ENCODE measurements at places on chromosomes 7 and 10. TPM values are rescaled to one million over a fixed set of nuclear protein-coding genes. Genes with fewer than 3 reads are reported as not detected.

Gene PKD1L1
- 0.11 TPM for total RNA-seq

Gene AS3MT
- 0.50 TPM for total RNA-seq

Gene GALNT17
- not detected for total RNA-seq

Gene OPN1SW
- not detected for total RNA-seq

Gene KIAA1549
- 1.3 TPM for total RNA-seq

Gene SFR1
- 12.0 TPM for total RNA-seq

Gene AKR1C4
- total RNA-seq = not detected

Gene GPR85
- not detected for total RNA-seq

Gene TMEM196
- total RNA-seq = not detected

Gene KAZALD1
- total RNA-seq = 0.55 TPM

Gene LIPJ
- not detected for total RNA-seq

Gene TSPAN15
- 0.55 TPM for total RNA-seq

Gene RTKN2
- total RNA-seq = 2.9 TPM

Gene ARMS2
- not detected for total RNA-seq

Gene EBF3
- not detected for total RNA-seq

Gene GSTO2
- total RNA-seq = 1.4 TPM

Gene GOLGA7B
- total RNA-seq = 0.34 TPM

Gene SPDYE5
- total RNA-seq = not detected

Gene ELFN1
- total RNA-seq = not detected

Gene PIP
- not detected for total RNA-seq

Gene LRRD1
- total RNA-seq = 0.09 TPM

Gene FAM20C
- total RNA-seq = 1.3 TPM

Gene PALD1
- total RNA-seq = 2.3 TPM

Gene SEMA3A
- 0.25 TPM for total RNA-seq

Gene GARIN1A
- 0.48 TPM for total RNA-seq

Gene SYT15
- total RNA-seq = 1.5 TPM

Gene GPNMB
- total RNA-seq = 0.59 TPM

Gene CHST15
- total RNA-seq = not detected

Gene GPR26
- total RNA-seq = not detected

Gene GRID1
- not detected for total RNA-seq

Gene NEBL
- 0.30 TPM for total RNA-seq

Gene FAM13C
- total RNA-seq = not detected

Gene PHKG1
- total RNA-seq = 3.6 TPM

Gene ADCY1
- total RNA-seq = 8.9 TPM

Gene NPTX2
- 0.32 TPM for total RNA-seq

Gene PIK3CG
- 36.6 TPM for total RNA-seq

Gene EIF5AL1
- 0.32 TPM for total RNA-seq

Gene MPP7
- 0.60 TPM for total RNA-seq

Gene SHH
- total RNA-seq = 0.14 TPM

Gene MMRN2
- not detected for total RNA-seq

Gene CPN1
- not detected for total RNA-seq

Gene FAM180A
- total RNA-seq = not detected

Gene ZP3
- 8.2 TPM for total RNA-seq

Gene DPP6
- not detected for total RNA-seq

Gene SCIN
- not detected for total RNA-seq

Gene HOXA13
- not detected for total RNA-seq

Gene VGF
- 0.41 TPM for total RNA-seq

Gene INA
- 0.87 TPM for total RNA-seq

Gene NPSR1
- not detected for total RNA-seq

Gene CYP2W1
- total RNA-seq = not detected

Gene CCAR1
- 94.6 TPM for total RNA-seq

Gene CCDC172
- total RNA-seq = not detected

Gene CNTNAP2
- total RNA-seq = not detected

Gene SVOPL
- not detected for total RNA-seq

Gene RNLS
- total RNA-seq = 1.6 TPM

Gene EPDR1
- total RNA-seq = 0.62 TPM

Gene LRRC18
- total RNA-seq = not detected

Gene CLEC2L
- total RNA-seq = not detected

Data from activated T-helper 2 cell treated with anti-CD3 and anti-CD28 coated beads, Interferon-gamma antibody, Interleukin-2, Interleukin-4, amounts not matched to agents 10 μg/mL and 5 μg/mL and 100 μg/mL, durations not matched to agents 14 hours and 24 hours and 36 hours (primary cell).